NCI-H2107 (cell line): ENCODE measurements at places on chromosomes 5 and 9.

- DNase-seq: no peak
These were observed 102.9 kb downstream of the RAPGEF6 start for GRCh38 chr5:131532031-131532640.

GRCh38 chr9:37218800-37219425, 98.5 kb downstream of the ZCCHC7 start:
- no peak for DNase-seq

- DNase-seq: no peak
These were observed 248.1 kb downstream of the CETN3 start for GRCh38 chr5:90161414-90161813.

DNA sequence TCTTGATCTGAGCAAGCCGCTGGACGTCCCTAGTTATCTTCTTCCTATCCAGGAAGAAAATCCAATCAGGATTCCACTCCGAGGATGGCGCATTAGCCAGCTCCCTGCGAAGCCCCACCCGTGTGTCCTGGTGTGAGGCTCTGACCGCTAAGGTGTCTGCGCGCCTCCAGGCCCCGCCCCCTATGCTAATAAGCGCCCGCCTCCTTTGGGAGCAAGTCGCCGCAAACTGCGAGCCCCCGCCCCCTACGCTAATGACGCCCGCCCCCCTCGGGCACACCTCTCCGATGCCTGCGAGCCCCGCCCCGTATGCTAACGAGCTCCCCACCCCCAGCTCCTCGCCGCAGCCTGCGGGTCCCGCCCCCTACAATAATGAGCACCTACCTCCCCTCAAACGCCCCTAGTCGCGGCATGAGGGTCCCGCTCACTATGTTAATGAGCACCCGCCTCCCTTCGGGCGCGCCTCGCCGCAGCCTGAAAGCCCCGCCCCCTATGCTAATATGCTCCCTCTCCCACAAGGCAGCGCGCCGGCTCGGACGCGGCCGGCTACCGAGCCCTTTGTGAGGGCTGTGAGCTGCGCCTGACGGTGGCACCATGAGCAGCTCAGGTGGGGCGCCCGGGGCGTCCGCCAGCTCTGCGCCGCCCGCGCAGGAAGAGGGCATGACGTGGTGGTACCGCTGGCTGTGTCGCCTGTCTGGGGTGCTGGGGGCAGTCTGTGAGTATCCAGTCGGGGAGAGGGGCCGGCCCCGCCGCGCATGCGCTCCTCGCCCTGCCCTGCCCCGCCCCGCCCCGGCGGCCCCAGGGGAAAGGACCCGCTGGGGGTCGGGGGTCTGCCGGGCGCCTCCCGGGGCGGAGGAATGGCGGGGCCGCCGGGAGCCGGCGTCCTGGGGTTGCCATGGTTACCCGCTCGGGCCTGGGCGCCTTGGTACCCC, at the start of gene CACFD1:
TSS of gene CACFD1 (plus strand) at position 503 of the 929 bp plus-strand sequence. CDS start at position 592, 89 bp downstream.
- peak; percentile 85 for DNase-seq

DNA sequence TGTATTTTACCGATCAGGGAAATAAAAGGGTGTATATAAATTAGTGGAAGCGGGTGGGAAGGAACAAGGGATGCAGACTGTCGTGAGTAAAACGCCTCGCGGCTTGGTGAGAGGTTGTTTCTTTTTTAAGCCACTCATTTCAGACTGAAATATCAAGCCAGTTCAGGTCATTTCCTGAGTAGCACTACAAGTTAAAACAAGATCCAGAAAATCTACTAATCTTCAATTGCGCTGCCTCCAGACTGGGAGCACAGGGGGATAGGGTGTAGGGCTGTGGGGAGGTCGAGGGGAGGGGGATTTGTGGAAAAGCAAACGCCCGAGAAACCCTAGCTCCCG, 140.8 kb downstream of the TSSK1B start:
- DNase-seq: no peak
